ENCODE measurements at places on chromosomes 6 and 20.

- DNase-seq = no peak
Observed at GRCh38 chr6:163170294-163170883, 244.1 kb upstream of the QKI start.

GRCh38 chr6:130515306-130515705 lies 149.5 kb downstream of the TMEM200A start:
- DNase-seq = no peak

GRCh38 chr6:170462366-170463020 lies 90.6 kb downstream of the PSMB1 start:
- DNase-seq = no peak

DNA sequence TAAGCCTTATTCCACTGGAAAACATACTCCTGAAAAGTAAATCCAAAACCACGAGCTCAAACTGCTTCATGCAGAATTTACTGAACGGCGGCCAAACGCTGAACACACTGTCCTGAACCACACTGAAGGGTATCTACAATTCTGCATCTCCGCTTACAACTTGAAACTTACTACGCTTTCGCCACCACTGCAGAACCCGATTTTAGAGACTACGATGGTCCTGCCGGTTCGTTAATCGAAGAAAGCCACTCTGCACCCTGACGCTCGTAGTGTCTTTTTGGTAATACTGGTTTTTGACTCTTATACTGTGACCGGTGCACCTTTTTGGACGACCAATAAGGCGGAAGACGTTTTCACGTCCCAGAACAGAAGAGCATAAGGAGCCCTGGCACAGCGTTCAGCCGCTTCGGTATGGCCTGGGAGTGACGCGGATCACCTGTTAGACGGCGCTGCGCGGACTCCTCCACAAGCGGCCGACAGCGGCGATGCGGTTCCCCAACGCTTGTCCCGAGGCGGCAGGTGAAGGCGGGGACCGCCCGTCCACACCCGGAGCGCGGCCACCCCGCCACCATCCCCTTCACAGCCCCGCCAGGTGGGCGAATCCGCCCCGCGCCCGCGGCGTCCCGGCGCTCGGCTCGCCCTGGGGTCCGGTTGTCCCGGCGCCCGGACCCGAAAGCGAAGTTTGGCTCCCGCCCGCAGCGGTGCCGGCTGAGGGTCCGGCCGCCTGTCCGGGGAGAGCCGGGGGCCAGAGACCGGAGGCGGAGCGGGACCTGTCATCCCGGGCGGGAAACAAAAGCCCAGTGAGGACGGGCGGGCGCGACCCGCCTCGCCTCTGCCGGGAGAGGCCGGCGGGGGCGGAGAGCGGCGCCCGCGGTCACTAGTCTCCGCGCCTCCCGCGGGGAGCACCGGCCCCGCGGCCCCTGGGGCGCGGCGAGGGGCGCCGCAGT lies 784 bp downstream of the FKBP5 start:
- DNase-seq = peak; percentile 45

DNA sequence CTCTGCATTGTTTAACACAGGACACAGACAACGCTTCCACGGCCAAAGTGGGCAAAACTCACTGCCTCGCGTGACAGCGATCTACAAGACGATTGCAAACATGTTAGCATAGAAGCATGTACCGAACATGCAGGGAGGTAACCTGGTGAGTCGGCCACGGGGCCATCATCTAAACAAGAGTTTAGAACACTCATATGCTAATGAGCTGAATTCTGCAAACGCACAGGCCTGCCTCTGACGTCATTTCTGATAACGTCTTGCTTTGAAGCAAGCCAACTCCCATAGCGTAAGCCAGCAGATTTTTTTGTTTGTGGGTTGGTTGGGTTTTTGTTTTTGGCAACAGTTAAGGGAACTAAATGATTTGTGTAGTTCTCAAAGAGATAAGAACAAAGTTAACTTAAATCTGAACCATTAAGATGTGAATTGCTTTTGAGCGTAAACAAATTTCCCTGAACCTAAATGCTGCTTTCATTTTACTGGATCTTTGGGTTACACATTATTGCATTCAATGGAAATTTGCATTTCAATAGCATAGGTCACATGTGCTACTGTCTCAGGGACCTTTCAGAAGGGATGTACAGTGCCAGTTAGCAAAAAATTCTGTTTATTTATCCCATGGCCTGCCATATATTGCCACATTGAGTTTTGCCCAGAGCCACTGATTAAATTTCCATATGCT lies 184.5 kb upstream of the PDE10A start:
- DNase-seq = peak; percentile 17

DNA sequence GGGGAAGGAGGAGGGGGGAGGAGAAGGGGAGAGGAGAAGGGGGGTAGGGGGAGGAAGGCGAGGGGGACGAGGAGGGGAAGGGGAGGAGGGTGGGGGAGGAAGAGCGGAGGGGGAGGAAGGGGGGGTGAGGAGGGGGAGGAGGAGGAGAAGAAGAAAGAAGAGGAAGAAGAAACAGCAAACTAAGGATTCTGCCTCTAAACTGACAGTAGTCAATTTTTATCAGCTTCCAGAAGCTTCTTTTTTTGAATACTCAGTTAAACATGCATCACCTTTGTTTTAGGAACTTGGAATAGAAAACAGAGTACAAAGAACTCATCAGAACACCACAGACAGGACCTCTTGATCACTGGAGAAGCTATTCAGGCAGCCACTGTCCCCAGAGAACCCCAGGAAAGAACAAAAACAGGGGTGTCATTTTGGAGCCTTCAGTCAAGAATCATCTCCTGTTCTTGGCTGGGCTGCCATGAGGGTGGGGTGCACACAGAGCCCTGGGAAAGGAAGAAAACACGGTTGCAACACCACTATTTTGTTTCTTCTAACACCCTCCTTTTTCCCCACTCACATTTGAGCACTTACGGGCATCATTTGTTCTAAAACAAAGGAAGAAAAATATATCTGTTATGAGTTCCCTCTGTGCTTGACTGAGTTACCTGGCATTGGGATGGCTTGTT lies 67.4 kb downstream of the TMEM170B start:
- no peak for DNase-seq

DNA sequence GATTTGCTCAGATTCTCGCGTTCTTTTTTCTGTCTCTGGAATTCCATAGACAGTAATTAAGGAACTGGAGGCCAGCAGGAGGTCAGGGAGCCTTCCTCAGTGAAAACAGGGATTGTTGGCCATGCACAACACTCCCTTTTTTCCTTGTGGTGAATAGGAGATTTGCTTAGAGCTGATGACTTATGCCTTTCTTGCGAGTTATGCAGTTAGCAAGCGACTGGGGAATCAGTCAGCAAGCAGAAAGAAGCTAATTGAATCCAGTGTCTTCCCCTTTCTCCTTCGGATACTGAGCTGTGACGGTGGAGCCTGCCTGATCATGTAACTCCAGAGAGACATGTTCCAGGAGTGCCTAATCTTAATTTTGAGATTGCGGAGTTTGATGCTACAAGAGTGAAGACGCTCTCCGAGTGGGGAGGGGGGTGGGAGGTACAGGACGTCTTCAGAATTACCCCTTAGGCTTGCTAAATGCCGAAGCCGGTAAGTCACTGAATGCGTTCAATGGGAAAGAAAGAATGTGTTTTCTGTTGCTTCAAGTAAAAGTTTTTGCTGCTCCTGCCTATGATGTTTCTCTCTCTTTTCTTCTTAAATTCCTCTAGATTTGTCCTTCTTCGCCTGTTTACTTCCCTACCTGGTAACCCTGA lies 165.9 kb downstream of the SASH1 start:
- no peak for DNase-seq

GRCh38 chr20:48769069-48769983 lies 58.5 kb downstream of the PREX1 start:
- DNase-seq = peak; percentile 86

DNA sequence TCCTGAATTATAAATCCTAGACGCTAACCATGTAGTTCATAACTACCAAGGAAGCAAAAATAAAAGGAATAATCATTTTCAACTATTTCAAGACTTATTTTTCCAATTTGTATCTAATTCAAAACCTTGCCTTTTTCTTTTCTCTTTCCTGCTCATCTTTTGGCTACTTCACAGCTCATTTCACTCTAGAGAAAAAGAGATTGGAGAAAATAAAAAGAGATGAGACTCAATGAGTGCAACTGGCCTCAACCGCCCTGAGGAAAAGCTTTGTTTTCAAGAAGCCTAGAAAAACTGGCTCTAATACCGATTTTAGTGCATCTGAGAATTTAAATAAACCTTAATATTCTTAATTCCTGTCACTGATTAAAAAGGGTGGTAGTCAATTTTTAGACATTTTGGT lies 36.4 kb downstream of the IPCEF1 start:
- DNase-seq = no peak

GRCh38 chr20:19735446-19735845 lies 22.6 kb upstream of the RIN2 start:
- no peak for DNase-seq

DNA sequence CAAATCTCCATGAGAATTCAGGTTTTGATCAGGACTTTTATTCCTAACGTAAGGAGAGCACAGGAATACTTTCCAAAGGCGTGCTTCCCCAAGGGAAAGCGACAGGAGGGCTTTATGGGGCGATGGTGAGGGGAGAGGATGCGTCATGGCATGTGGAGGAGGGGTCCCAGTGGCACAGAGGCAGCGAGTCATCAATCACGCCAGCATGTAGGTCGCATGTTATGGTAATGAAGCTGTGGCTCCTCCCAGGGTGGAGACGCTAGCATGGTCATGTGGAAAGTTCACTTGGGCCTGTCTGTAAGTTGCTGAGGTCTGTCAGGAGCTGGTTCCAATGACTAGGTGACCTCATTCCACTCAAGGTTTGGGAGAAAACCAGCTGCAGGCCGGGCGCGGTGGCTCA lies 35.3 kb upstream of the PAX1 start:
- no peak for DNase-seq

- no peak for DNase-seq
Observed at GRCh38 chr6:144955859-144956258, 670.7 kb downstream of the UTRN start.

Data from central memory CD4-positive, alpha-beta T cell (primary cell).